Activated naive CD8-positive, alpha-beta T cell treated with anti-CD3 and anti-CD28 coated beads for 36 hours (primary cell): ENCODE measurements at places on chromosomes 6 and 20. TPM values are rescaled to one million over a fixed set of nuclear protein-coding genes. Genes with fewer than 3 reads are reported as not detected.

DNA sequence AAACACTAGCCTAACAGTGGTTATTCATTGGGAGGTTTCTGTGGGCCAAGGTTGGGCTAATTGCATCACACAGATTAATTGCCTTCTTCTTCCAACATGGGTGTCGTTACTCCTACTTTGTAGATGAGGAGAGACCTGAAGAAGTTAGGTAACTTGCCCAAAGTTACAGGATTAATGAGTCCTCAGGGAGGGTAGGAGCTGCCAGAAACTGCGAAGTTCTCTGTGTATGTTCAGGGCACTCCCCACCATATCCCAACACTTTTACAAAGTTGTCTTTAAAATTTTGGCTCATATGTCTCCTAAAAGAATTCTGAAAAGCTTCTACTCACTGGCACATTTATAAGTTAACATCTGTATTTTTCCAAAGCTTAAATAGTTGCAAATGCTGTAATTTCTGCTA lies 323.5 kb upstream of the HSF2 start:
- no peak for DNase-seq

DNA sequence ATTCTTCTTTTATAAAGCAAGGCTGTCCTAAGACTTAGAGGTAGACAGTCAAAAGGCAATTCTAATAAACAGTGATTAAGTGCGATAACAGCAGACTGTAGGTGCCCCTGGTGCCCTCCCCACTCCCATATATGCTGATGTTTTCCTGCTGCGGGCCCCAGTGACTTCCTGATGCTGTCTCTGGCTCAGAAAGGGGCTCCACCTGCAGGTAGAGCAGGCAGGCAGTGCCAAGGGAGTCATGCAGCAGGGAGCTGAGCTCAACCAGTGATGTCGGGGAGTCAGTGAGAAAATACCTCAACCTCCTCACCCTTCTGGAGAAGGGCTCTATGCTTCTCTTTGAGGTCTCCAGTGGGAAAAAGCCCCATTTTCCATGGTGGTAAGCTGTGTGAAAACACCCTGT lies 126.7 kb upstream of the SSTR4 start:
- DNase-seq: no peak

GRCh38 chr20:58208944-58209343 lies 19.5 kb downstream of the ANKRD60 start:
- DNase-seq: no peak

DNA sequence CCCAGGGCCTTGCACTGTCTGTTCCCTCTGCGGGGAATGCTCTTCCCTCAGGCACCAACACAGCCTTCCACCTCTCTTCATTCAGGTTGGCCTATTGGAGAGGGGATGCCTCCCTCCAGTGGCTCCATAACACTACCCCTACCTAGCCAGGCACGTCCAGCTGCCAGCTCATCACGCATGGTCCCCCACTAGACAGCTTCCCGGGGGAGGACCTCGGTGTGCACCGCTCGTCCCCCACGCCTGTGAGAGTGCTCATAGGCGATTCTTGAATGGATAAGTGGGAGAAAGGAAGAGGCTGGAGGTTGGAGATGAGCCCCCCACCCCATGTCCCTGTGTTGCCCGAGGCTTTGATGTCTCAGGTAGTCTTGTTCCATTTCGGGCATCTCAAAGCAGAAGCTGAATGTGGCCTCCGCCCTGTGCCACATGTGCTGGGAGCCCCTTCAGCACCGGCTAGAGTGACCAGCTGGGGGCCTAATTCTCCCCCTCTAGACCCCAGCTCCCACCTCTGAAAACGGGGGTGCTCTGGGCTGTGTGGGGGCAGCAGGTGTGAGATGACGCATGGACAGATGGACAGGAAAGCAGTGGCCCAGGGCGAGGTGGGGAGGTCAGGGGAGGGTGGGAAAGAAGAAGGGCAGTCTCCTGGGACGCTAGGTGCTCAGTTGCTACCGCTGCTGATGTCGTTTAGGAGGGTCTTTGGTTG lies 333.0 kb downstream of the TAF4 start:
- DNase-seq: no peak

DNA sequence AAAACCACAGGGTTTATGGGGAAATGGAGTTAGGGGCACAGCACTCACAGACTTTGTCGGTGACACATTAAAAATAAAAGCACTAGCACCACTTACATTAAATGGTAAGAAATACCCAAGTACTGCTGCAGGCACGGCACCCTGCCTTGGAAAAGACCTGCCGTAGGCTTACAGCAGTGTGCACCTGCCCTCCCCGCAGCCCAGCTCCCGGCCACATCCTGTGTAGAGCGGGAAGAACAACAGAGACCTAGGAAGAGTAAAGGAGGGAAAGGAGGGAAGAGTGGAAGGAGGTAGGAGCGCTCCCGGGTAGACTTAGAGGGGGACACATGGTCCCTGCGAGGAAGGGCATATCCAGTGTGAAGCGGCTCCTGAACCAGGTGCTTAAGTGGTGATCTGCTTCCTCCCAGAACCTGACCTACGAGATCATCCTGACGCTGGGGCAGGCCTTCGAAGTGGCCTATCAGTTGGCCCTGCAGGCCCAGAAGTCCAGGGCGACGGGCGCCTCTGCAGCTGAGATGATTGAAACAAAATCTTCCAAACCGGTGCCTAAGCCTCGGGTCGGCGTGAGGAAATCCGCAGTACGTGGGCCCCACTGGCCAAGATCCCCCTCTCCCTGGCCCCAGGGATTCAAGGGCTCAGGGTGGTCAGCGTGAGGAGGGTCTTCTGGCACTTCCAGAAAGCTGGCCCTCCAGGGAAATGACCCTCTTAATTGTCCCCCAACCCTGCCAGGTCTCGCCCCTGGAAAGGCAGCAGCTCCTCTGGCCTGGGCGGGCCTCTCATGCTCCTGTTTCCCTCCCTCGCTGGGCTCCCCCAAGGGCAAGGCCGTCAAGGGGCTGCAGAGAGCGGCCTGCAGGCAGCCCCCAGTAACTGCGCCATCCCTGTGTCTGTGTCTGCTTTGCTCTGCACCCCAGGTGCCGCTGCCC lies 55.5 kb downstream of the TCP11 start:
- no peak for DNase-seq

DNA sequence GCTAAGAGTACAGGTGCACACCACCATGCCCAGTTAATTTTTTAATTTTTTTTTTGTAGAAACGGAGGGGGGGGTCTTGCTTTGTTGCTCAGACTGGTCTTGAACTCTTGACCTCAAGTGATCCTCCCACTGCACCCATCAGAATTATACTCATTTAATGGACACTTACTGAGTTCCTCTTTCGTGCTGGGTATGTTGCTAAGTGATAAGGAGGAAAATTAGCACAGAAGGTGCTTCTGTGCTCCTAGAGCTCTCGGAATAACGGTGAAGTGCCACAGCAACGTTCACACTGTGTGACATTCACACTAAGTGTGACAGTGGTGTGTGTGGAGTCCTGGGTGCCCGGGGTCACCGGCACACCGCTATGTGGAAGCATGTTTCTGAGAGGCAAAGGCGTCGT lies 32.1 kb upstream of the BMP6 start:
- no peak for DNase-seq

CLVS2 gene
- total RNA-seq: not detected

KCNG1 gene
- total RNA-seq: 1.2 TPM

SLC35D3 gene
- total RNA-seq: not detected

GRCh38 chr6:147149826-147150225 lies 54.4 kb upstream of the STXBP5 start:
- DNase-seq: no peak

GRCh38 chr20:38724626-38725147 lies 401 bp downstream of the SLC32A1 start:
- no peak for DNase-seq

GRCh38 chr6:73653571-73654424 lies at the start of gene SLC17A5:
SLC17A5 (minus strand) TSS chr6:73653992; CDS start chr6:73653886, 106 bp downstream.
- peak; percentile 88 for DNase-seq

DNA sequence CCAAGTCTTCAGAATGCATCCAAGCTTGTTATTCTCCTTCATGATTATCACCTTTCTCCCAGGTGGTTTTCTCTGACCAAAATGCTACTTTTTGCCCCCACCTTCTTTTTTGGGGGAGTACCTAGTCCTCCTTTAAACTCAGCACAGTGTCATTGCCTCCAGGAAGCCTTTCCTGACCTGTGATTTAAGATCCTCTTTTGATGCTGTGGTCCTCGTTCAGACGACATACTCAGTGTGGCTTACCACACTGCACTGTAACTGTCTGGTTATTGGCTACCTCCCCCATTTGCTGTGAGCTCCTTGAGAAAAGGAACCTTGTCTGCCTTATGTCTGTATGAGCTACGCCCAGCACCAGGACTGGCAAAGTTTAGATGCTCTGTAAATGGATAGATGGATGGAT lies 14.6 kb downstream of the SAYSD1 start:
- DNase-seq: no peak

EPHA7 gene
- total RNA-seq: not detected

TMEM239 gene
- not detected for total RNA-seq

GRCh38 chr6:126123226-126123625 lies 136.9 kb downstream of the TRMT11 start:
- no peak for DNase-seq

- no peak for DNase-seq
Measured at GRCh38 chr6:71326611-71327010, 38.0 kb downstream of the OGFRL1 start.

GSTA3 gene
- total RNA-seq: not detected

PACSIN1 gene
- total RNA-seq: 0.19 TPM

RSPH9 gene
- total RNA-seq: not detected

- no peak for DNase-seq
Measured at GRCh38 chr20:20426655-20426907, 58.7 kb downstream of the INSM1 start.
